ENCODE measurements at places on chromosomes 4 and X.

DNA sequence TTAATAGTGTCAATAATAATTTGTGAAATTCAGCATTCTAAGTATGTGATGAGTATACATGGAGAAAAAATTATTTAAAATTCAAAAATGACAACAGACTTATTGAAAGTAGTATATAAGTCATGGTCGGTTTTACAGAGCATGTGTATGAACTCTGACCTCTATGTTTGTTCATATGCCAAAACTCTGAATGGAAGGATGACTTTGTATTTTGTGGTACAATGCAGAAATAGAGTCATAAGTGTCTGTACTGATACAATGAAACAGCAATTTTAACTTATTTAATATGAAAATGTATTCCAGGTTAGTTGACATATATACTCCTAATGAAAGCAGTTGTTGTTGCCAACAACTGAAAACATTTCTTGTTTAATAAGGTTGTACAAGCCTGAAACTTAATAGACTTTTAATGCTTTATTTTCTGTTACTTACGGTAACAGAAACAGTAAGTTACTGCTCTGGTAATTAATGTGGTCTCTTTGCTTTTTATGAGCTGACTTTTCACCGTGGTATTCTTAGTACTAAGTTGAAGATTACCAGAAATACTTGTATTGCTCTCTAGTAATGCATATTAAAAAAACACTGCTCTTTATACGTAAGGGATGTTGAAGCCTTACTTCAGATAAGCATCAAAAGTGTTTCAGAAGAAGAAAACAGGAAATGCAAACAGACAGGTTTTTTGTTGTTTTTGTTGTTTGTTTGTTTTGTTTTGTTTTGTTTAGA is 1.9 kb downstream of the UBE2K start:
- DNase-seq = no peak

DNA sequence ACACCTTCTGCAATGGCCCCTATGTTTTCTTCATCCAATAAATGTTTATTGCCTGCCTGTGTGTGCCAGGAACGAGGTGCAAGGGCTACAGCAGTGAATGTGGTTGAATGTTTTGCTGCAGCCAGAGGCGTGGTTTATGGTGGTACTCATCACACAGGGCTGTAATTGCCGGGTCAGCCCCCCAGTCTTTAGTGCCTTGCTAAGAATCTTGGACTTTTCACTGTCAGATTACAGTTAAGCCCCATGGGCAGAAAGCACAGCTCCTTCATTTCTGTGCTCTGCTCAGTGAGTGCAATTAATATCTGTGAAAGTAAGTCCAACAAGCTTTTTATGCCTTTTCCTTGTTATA is 67.8 kb downstream of the TAPT1 start:
- DNase-seq = no peak

GRCh38 chr4:53592122-53592521 is 836 bp upstream of the LNX1 start:
- peak; percentile 5 for DNase-seq

- no peak for DNase-seq
Measured at GRCh38 chrX:16096141-16096540, 27.2 kb upstream of the GRPR start.

DNA sequence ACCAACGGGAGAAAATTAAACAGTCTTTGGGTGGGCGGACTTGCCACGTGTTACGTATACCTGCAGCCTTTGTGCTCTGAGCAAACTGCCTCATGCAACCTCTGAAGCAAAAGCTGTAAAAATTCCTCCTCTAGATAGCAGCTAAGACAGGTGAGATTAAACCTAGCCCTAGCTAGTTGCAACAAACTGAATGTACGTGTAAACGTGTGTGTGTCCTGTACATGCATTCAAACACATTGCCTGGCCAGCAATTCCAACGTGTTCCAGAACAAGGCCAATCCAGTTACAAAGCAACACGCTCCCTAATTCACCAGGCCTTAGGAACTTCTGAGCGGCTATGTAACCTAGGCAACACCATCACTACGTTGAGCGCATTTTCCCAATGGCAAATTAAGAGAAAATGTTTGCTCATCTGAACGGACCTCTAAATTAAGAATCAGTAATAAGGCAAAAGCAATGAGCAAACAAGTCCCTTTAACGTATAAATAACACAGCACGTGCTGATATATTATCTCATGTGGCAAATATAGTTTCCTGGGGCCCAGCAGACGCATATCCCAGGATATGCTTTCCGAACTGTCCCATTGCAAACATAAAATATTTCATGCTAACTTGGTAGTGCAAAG is 792 bp downstream of the PPID start:
- peak; percentile 43 for DNase-seq

GRCh38 chr4:151882072-151882803 is 121.4 kb upstream of the GATB start:
- no peak for DNase-seq

GRCh38 chrX:9352243-9352642 is 112.6 kb upstream of the TBL1X start:
- DNase-seq = no peak

DNA sequence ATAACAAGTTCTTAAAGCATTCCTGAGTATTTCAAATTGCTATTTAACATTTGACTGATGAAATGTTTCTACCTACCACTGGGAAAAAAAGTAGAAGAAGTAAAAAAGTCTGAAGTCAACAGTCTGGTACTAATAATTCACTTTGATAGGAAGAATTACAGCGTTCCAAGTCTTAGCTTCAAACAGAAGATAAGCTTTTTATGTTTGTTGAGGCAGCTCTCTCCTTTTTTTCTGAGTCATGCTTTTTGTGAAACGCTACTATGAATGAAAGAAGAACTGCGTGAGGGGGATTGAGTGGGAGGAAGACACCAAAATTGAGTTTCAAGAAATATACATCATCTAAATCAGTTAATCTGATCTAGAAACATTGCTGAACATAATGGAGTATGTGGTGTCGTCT is 13.0 kb upstream of the KDR start:
- DNase-seq = no peak

DNA sequence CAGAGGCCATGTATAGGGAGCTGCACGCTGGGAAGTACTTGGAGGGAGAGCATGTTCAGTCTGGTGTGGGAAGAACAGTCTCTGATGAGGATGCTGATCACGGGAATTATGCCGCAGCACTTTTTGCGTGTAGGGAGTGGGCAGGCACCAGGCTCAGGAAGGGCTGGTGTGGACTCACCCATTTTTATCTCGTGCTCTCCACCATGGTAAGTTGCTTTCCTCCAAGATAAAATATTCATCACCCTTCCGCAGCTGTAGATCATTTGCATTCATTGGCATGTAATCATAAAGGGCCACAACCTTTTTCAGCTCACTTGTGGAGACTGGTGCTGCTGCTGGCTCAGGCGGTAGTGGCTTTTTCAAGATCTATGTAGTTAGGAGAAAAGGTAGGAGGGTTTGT is 11.8 kb upstream of the TIMM8A start:
- no peak for DNase-seq

GRCh38 chr4:87299898-87300297 is 22.8 kb downstream of the HSD17B13 start:
- no peak for DNase-seq

DNA sequence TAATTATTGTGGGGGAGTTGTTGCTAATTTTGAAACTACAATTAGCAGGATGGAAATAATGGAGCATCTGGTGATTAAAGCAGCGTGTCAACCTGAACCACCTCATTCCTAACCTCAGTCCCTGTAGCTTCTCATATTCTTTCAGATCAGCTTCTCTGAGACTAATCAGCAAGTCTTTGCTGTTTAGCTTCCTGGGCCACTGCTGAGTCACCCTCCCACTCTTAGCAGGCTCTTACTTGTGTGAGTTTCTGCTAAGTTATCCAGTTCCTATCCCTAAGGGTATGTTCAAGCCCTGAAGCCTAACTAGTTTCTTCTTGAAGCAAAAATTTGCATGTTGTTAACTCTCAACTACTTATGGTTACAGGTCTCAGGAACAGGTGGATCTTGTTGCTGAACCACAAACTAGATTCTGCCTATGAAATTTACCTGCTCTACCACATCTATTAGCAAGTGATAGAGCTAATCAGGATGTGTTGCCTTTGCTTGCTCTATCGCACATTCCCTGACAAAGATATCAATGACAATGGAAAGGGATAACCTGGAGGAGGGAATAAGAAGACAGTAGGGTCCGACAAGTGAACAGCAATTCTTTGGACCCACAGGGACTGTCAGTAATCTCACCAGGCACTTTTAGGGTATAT is 134.2 kb downstream of the EIF4E start:
- no peak for DNase-seq

GRCh38 chrX:69133921-69134542 is 31.2 kb downstream of the PJA1 start:
- peak; percentile 82 for DNase-seq

- DNase-seq = no peak
Measured at GRCh38 chrX:19094654-19095053, 27.6 kb downstream of the ADGRG2 start.

DNA sequence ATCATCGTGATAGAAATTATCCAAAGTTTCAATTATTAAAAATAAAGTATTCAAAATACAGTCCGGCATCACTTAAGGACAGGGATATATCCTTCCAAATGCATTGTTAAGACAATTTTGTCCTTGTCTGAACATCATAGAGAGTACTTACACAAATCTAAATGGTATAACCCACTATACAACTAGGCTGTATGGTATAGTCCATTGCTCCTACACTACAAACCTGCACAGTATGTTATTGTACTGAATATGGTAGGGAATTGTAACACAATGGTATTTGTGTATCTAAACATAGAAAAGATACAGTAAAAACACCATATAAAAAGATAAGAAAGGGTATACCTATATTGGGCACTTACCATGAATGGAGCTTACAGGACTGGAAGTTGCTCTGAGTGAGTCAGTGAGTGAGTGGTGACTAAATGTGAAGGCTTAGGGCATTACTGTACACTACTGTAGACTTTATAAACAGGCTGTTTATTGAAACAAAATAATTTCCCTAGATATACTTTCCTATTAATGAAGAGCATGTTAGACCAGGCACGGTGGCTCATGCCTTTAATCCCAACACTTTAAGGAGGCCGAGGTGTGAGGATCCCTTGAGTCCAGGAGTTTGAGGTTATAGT is 44.8 kb upstream of the PTPN13 start:
- no peak for DNase-seq

- DNase-seq = no peak
Measured at GRCh38 chr4:143402776-143403552, 66.3 kb downstream of the GAB1 start.

- no peak for DNase-seq
Measured at GRCh38 chr4:119068529-119068962, 67.1 kb upstream of the MYOZ2 start.

DNA sequence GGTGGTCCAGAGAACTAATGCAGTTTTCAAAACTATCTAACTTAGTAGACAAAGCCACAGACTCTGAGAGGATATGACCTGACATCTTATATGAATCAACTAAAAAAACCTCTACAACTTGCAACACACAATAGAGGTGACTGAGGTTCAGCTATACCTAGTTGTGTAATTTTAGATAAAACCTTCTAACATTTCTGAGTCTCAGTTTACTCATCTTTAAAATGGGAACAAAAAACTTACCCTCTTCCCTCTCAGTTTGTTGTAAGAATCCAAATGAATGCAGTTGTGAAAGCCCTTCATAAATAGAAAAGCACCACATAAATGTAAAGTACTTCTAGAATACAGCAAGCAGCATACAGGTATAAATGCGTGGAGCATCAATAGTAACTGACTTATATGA is 5.9 kb downstream of the SH3D19 start:
- DNase-seq = no peak

DNA sequence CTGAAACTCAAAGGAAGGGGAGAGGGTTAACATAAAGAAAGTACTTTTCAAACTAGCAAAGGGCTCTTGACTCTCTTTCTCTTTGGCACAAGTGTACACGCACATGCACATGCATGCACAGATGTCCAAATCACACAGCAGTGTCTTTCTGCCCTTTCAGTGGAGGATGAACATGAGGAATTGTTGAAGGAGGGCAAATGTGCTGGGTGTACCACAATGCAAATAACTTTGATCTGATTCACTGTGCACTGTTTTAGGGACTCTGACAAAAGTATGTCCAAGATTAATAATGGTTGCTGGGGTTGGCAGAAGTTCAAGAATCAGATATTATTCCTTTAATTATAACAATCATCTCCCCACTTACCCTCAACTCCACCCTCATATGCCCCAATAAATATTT is 93.8 kb downstream of the GPC4 start:
- DNase-seq = no peak

GRCh38 chrX:95945528-95945927 is 739.1 kb upstream of the DIAPH2 start:
- no peak for DNase-seq

DNA sequence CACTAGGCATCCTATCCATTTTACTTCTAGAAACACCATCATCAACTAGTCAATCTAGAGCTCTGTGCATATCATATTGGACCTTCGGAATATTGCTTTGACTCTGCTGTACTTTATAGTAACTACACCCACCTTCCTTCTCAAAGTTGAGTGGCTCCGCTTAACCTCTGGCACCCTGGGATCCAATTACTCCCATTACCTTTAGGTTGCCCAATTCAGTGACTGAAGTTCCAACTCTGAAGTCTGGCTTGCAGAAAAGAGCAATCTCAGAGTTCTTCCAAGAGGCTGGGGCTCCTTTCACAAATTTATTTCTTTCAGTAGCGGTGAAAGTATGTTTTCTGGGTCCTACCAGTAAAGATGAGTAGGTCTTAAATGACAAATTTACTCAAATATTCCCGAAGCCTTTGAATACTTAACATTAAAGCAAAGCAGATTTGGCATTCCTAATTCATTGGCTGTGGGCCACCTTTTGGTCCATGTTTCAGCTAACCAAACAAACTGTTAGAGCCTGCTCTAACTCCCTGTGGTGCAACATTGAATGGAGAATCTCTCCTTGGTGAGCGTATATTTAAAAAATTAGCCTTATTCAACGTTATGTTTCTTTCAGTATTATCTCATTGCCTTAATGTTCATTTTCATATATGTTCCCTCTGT is 1215.8 kb downstream of the RAPGEF2 start:
- DNase-seq = no peak

DNA sequence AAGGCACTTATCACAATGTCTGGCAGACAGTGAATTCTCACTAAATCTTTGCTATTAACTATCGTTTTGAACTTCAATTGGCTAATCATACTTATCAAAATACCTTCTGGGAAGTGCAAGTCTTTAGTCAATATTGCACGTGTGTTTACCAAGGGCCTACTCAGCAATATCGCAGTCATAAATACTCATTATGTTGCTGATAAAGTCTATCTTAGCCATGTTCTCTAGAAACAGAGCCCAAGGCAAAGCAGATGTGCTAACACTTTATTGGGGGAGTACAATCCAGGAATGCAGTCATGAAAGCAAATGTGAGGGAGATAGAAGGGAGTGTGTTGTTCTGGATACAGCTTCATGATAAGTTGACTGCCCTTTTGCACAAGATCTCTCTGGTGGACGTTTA is 90.5 kb downstream of the FBXO8 start:
- peak; percentile 94 for DNase-seq

- DNase-seq = no peak
Measured at GRCh38 chr4:148141501-148141900, 300.7 kb downstream of the NR3C2 start.

GRCh38 chr4:25879991-25880651 is 17.3 kb upstream of the SEL1L3 start:
- no peak for DNase-seq

- no peak for DNase-seq
Measured at GRCh38 chr4:163245044-163245728, 78.5 kb upstream of the NAF1 start.
